Vagina (tissue), 2 donors: ENCODE measurements at places on chromosomes 12 and 14.

DNA sequence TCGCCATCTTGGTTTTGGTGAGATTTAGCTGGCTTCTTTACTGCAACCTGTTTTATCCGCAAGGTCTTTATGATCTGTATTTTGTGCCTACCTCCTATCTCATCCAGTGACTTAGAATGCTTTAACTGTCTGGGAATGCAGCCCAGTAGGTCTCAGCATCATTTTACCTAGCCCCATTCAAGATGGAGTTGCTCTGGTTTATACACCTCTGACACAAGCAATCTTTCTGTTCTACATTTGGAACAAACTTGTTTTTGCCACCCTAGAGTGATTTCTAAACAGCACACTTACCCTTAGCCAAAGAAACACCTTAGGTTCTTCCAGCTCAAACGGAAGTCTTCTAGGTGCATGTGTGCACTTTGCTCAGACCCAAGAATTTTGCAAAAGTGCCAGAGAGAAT is 122.3 kb downstream of the CCDC60 start:
- no peak for DNase-seq

DNA sequence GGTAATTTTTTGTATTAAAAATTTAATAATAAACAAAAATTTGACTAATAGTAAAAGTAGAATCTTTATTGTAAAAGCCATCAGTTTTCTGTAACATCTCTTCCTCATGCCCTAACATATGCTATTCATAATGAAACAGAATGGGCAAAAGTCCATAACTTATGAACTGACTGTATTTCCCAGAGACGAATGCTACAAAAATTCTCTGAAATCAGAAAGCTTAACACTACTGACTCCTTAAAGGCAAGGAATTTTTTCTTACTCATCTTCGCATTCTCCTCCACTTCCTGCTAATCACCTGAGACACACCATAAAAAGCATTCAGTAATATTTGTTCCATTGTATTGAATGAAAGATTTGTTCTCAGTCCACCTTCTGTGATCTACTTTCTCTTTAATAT is 17.6 kb downstream of the MON2 start:
- DNase-seq, result no peak

GRCh38 chr14:26811756-26812305 is 214.0 kb upstream of the NOVA1 start:
- no peak for DNase-seq

DNA sequence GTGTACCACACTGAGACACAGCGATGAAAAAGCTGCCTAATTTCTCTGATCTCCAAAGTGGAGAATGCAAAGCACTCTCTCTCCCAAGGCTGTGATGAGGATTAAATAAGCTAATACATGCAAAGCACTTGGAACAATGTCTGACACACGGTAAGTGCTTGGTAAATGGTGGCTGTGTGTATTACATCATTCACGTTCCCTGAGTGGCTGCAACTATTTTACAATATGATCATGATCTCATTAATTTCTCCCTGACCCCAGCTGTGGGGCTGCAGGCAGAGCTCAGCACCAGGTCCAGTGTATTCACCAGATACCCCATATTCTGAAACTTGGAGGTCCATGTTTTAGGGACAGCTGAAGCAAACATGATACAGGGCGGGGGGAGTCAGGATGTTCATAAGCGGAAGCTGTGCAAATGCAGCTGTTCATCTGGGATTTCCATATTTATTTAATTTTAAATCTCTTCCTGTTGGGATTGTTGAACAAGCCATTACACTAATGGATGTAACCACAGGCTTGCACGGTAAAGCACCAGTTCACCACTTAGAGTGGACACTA is 106.4 kb downstream of the CCDC60 start:
- no peak for DNase-seq

- no peak for DNase-seq
These were observed 28.2 kb downstream of the TRAF3 start for GRCh38 chr14:102805371-102805891.
